ENCODE measurements at places on chromosomes 3 and 15. TPM values are rescaled to one million over a fixed set of nuclear protein-coding genes. Genes with fewer than 3 reads are reported as not detected.

The LMAN1L gene
- not detected for total RNA-seq

The ZCWPW2 gene
- 0.96 TPM for total RNA-seq

The XCR1 gene
- total RNA-seq: 0.26 TPM

The ONECUT1 gene
- not detected for total RNA-seq

The ISLR gene
- total RNA-seq: 40.6 TPM

The ACTRT3 gene
- 1.2 TPM for total RNA-seq

The PPP1R14D gene
- total RNA-seq: 1.3 TPM

The BAHD1 gene
- total RNA-seq: 29.8 TPM

The QTRT2 gene
- 22.5 TPM for total RNA-seq

The CSTA gene
- 22.3 TPM for total RNA-seq

The TRPM1 gene
- not detected for total RNA-seq

The CD47 gene
- total RNA-seq: 228 TPM

The GOLGA6A gene
- not detected for total RNA-seq

Data from upper lobe of right lung (tissue), 1 donor.